ENCODE measurements at places on chromosomes 13 and 19. TPM values are rescaled to one million over a fixed set of nuclear protein-coding genes. Genes with fewer than 3 reads are reported as not detected.
A peak's percentile ranks its signal among the peaks of the same experiment; 100 is the strongest.

DNA sequence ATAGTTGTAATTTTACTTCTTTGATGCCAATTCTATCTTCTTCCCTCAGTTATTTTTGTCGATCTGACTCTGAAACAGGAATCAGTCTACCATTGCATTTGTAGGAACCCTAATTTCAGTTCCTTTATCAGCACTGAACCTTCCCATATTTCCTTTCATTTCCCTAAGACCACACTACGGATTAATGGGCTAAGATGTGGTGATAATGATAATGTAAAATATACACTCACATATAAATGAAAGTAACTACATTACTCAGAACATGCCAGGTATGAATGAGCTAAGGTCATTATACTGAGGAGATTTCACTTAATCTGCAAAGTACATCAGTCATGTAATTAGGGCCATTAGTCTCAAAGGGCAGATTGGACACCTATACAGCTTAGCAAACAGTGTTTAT, 60.2 kb upstream of the RFC3 start:
- DNase-seq, result no peak

GRCh38 chr19:58007285-58007684, 4.7 kb upstream of the ZNF606 start:
- DNase-seq, result no peak

GRCh38 chr19:53183146-53183764, 9.9 kb downstream of the ZNF665 start:
- DNase-seq, result peak; percentile 80

- DNase-seq, result peak; percentile 77
Measured at GRCh38 chr13:99812625-99813024, 158.9 kb downstream of the ZIC5 start.

GRCh38 chr13:95176611-95177259, 124.5 kb downstream of the ABCC4 start:
- no peak for DNase-seq

GRCh38 chr19:35080613-35081170, 34.9 kb upstream of the FXYD3 start:
- peak; percentile 54 for DNase-seq

- peak; percentile 96 for DNase-seq
Measured at GRCh38 chr19:46221981-46222610, 7.4 kb upstream of the IGFL1 start.

DNA sequence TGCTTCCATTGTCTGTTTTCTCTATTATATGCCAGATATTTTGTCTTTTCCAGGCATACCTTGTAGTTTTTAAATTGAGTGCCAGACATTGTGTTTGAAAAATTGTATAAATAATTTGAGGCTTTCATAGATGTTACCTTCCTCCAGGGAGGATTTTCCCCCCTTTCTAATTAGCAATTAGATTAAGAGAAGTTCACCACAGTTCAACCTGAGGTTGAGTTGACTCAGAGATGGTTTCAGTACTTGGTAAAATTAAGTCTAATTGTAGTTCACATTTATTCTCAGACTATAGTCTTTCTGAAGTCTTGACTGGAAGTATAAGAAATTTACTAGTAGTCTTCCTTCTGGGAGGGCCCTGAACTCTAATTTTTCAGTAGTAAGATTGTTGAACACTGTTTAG, 104.1 kb upstream of the SCEL start:
- DNase-seq, result no peak

DNA sequence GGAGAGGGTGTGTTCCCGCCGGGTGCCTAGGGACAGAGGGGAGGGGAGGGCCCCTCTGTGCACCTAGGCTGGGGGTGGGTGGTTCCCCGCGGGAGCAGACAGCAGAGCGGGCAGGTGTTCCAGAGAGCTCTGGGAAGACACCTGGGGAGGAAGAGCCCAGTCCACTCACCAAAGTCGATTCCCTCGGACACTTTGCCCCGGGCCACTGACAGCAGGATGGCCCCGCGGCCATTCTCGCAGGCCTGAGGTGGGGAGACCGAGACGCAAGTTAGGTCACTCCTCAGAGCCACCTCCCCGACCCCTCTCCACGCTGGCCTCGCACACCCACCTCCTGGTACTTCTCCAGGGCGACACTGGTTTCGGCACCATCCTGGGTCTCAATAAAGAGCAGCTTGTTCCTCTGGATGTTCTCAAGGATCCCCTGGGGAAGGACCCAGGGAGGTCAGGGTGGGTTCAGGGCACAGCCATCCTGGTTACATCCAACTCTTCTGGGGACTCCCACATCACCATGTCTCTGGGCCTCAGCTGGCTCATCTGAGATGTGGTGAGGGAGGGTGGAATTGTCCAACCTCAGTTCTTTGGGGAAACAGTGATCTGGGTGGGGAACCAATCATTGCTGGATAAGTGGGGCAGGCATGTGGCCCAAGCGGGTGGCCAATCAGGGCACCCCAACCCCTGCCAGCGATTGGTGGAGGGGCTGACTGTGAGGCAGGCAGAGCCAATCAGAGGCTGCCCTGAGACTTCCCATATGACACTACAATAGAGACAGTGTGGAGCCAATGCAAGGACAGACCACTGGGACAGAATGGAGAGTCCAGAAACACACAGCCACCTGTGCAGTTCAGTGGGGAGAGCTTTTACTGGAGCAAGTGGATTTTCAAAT, 12.6 kb downstream of the KLC3 start:
- peak; percentile 72 for DNase-seq

GRCh38 chr13:54210397-54211049, 1181.9 kb downstream of the OLFM4 start:
- no peak for DNase-seq

DNA sequence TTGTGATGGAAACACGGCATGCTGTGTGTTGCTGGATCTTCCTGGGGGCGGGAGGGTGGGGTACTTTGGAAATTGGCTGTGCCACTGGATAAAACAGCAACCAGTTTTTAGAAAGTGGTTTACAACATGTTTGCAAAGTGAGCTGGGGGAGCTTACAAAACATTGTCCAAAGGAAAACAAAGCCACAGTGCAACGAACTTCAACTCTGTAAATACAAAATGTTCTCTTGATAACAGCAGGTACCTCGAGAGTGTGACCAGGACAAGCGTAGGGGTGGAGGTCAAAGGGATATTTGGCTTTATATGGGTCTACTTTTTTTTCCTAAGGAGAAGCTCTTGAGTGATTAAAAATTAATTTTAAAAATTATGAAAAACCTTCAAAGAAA, 2.5 kb downstream of the IGSF23 start:
- DNase-seq, result no peak

The ZNF345 gene
- 4.7 TPM for total RNA-seq

The PNPLA6 gene
- total RNA-seq, result 83.6 TPM

The ZNF429 gene
- 9.4 TPM for total RNA-seq

The RASGRP4 gene
- total RNA-seq, result not detected

The KLK12 gene
- total RNA-seq, result not detected

Measured in osteoblast (primary cell).